Naive thymus-derived CD8-positive, alpha-beta T cell (primary cell): ENCODE measurements at places on chromosomes 7 and 10. TPM values are rescaled to one million over a fixed set of nuclear protein-coding genes. Genes with fewer than 3 reads are reported as not detected.

Gene SDHAF3
- total RNA-seq, result 20.2 TPM

GRCh38 chr7:47460251-47460989 lies 121.5 kb downstream of the TNS3 start:
- no peak overlapping the region for H3K27ac ChIP-seq
- no peaks in the 10 kb centered on the region for H3K4me1 ChIP-seq
- DNase-seq, result no peak
- H3K27me3 ChIP-seq, result no peaks in the 10 kb centered on the region

- no peaks in the 10 kb centered on the region for H3K4me1 ChIP-seq
These were observed 530.1 kb downstream of the ANKRD7 start for GRCh38 chr7:118754608-118755007.

DNA sequence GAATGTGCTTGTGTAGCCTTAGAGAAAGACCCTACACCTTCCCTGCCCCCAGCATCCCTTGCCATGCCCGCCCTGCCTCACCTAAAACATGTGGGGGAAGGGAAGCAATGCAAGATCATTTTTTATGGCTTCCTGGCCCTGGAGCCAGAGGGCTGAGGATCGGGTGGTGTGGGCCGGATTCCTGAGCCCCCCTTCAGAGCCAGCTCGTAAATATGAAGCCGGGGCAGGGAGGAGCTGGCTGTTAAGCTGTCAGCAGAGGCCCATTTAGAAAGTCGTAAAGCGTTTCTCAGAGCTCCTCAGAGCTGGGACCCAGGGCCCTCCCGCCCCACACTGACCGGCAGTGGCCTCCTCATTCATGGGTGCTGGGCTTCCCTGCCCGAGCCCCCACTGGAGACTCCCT lies 23.9 kb downstream of the UNC5B start:
- H3K4me1 ChIP-seq, result no peaks in the 10 kb centered on the region
- no peak overlapping the region for H3K27ac ChIP-seq
- no peak for DNase-seq
- no peak overlapping the region for H3K4me3 ChIP-seq
- H3K27me3 ChIP-seq, result no peaks in the 10 kb centered on the region
- no peaks in the 10 kb centered on the region for H3K36me3 ChIP-seq

GRCh38 chr7:123024989-123025758 lies 29.7 kb upstream of the TAS2R16 start:
- H3K36me3 ChIP-seq, result no peaks in the 10 kb centered on the region
- no peak overlapping the region for H3K27ac ChIP-seq
- H3K4me1 ChIP-seq, result no peaks in the 10 kb centered on the region
